ENCODE measurements at places on chromosomes 3 and 15. TPM values are rescaled to one million over a fixed set of nuclear protein-coding genes. Genes with fewer than 3 reads are reported as not detected.

The CYP1A1 gene
- total RNA-seq, result 0.32 TPM

The MYRIP gene
- 6.8 TPM for total RNA-seq

The ZNF662 gene
- 5.2 TPM for total RNA-seq

The TMC3 gene
- total RNA-seq, result not detected

The SYNM gene
- 302 TPM for total RNA-seq

The CCR9 gene
- total RNA-seq, result not detected

The SEMA3F gene
- total RNA-seq, result 12.5 TPM

The CCDC33 gene
- total RNA-seq, result not detected

The C3orf22 gene
- total RNA-seq, result not detected

The LCTL gene
- not detected for total RNA-seq

The SLC22A13 gene
- 0.18 TPM for total RNA-seq

The EFCC1 gene
- total RNA-seq, result 1.1 TPM

The CPLX3 gene
- total RNA-seq, result 11.0 TPM

The DUOXA1 gene
- 1.1 TPM for total RNA-seq

The MGLL gene
- total RNA-seq, result 95.4 TPM

The CLDN11 gene
- 9.4 TPM for total RNA-seq

The CP gene
- 35.6 TPM for total RNA-seq

The TGM5 gene
- not detected for total RNA-seq

The DNAH1 gene
- total RNA-seq, result 3.3 TPM

The VGLL3 gene
- total RNA-seq, result 19.4 TPM

The CFAP91 gene
- 0.91 TPM for total RNA-seq

The FBXO40 gene
- total RNA-seq, result 146 TPM

The TEX9 gene
- total RNA-seq, result 1.1 TPM

The ADAMTSL3 gene
- total RNA-seq, result 22.8 TPM

The TPRG1 gene
- total RNA-seq, result 5.2 TPM

The BNC1 gene
- 2.4 TPM for total RNA-seq

The DNAJC19 gene
- total RNA-seq, result 76.0 TPM

The ATP11B gene
- total RNA-seq, result 38.5 TPM

The TM6SF1 gene
- 19.0 TPM for total RNA-seq

The ITIH4 gene
- total RNA-seq, result 5.2 TPM

The AGBL1 gene
- not detected for total RNA-seq

The ALG1L2 gene
- total RNA-seq, result 0.68 TPM

The GPR160 gene
- total RNA-seq, result 1.3 TPM

The STRIT1 gene
- not detected for total RNA-seq

The NBEAL2 gene
- 17.1 TPM for total RNA-seq

The EPHA3 gene
- total RNA-seq, result 8.1 TPM

The SLC15A2 gene
- total RNA-seq, result 1.2 TPM

The FRMD4B gene
- total RNA-seq, result 38.1 TPM

The CHRFAM7A gene
- total RNA-seq, result 1.8 TPM

The NR1I2 gene
- not detected for total RNA-seq

The ASB14 gene
- total RNA-seq, result 0.41 TPM

The PPIP5K1 gene
- 19.4 TPM for total RNA-seq

The TRIM71 gene
- total RNA-seq, result not detected

The SLC33A1 gene
- total RNA-seq, result 20.4 TPM

The CORO2B gene
- total RNA-seq, result 8.9 TPM

The ABI3BP gene
- 59.8 TPM for total RNA-seq

The TRIM42 gene
- not detected for total RNA-seq

The STAC gene
- 0.13 TPM for total RNA-seq

The EIF3J gene
- total RNA-seq, result 77.0 TPM

The NAALADL2 gene
- 7.4 TPM for total RNA-seq

The AADACL2 gene
- total RNA-seq, result not detected

The CACNA2D2 gene
- total RNA-seq, result 4.6 TPM

The GOLGA8T gene
- 1.4 TPM for total RNA-seq

The RLBP1 gene
- not detected for total RNA-seq

The ZNF620 gene
- total RNA-seq, result 3.3 TPM

The CDHR4 gene
- not detected for total RNA-seq

The P2RY13 gene
- 2.5 TPM for total RNA-seq

The KNG1 gene
- total RNA-seq, result 0.21 TPM

The ETV5 gene
- total RNA-seq, result 24.0 TPM
